ENCODE measurements at places on chromosomes 7 and 10.

GRCh38 chr7:158958618-158959017, 102.3 kb downstream of the DYNC2I1 start:
- no peak for DNase-seq

GRCh38 chr7:24945899-24946298, 34.1 kb downstream of the OSBPL3 start:
- no peak for DNase-seq

DNA sequence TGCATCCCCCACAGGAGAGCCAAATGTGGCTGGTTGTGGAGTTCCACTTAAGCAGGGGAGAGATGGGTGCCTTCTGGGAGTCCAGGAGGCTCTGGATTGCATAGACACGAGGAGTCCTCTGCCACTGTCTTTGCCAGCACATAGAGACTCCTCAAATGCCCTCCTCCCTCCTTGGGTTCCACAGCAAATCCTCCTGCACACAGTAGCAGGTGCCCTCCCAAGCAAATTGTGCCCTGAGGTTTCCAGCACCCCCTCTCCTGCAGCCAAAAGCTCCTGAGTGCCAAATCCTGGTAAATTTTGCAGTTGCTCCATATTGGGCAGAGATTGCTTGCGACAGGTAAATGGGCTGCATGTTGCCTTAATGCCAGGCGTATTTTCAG, 5.8 kb downstream of the EVX1 start:
- DNase-seq, result no peak

- DNase-seq, result no peak
Observed at GRCh38 chr10:44574596-44575480, 189.9 kb upstream of the CXCL12 start.

GRCh38 chr10:114914560-114914959, 23.4 kb upstream of the TRUB1 start:
- DNase-seq, result no peak

DNA sequence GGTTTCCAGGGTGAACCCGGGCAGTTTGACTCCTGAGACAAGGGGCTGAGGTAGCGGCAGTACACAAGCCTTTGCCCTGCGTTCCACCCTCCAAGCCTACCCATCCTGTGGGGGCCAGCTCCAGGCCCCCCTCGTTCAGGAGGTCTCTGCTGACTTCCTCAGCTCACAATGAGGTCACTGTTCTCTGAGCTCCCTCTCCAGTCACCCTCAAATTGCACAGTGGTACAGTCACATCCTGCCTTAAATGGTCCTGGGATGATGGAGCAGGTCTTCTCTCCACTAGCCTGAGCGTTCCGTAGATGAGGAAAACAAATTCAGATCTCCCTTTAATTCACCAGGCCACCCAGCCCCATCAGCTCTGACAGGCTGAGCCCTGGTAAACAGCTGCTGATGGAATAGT, 90.2 kb downstream of the SH3PXD2A start:
- DNase-seq, result no peak

- no peak for DNase-seq
Observed at GRCh38 chr10:122435212-122435827, 19.1 kb upstream of the ARMS2 start.

GRCh38 chr10:65413001-65413400, 1512.8 kb upstream of the LRRTM3 start:
- no peak for DNase-seq

GRCh38 chr10:51875610-51876009, 176.2 kb upstream of the CSTF2T start:
- no peak for DNase-seq

DNA sequence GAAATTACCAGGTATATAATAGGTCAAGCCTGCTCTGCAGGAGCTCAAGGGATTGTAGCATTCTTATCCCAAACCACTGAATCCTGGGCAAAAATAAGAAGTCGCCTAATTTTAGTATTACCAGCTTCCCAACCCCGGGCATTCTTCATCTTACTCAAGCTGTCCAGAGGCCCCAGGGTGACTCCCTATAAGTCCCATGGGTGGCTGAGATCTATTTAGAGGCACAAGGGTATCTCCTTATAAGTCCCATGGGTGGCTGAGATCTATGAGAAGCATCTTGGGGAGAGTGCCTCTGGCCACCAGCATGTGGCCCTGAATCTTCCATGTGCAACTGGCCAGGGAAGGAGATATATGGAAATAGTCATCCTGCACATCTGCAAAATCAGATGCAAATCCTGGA, 38.9 kb downstream of the PRSS2 start:
- no peak for DNase-seq

GRCh38 chr10:31756101-31756728, 172.4 kb downstream of the ARHGAP12 start:
- no peak for DNase-seq

DNA sequence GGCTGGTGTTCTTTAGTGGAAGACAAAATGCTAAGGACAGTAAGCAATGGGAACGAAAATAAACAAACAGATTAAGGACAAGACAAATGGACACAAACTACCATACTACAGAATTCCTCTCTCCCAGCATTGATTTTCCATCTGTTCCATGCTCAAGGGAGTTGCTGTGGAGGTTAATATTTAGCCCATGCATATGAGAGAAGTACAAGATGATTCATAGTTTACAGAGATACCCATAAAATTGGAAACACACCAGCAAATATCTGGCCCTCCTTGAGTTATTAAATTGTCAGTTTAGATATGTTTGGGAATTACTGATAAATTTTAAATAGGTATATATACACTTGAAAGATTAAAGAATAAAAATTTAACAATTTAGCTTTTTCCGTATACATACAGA, 69.8 kb downstream of the GLI3 start:
- DNase-seq, result no peak

DNA sequence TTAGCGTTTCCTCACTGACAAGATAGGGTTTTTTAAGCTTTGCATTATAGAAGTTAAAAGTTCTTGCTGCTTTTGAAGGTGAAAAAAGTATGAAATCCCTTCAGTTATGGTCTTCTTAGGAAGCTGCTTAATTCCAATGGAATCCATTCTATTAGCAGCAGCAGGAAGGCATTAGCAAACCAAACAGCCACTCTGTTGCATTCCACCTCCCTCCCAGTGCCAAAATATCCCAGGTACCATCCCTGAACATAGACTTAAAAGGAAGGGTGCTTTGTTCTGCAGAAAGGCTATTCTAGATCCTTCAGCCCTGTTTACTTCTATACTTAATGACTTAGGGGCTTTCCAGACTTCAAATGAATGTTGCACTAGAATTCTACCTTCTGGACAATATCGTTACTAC, 23.8 kb downstream of the ENO4 start:
- DNase-seq, result no peak

- no peak for DNase-seq
Observed at GRCh38 chr7:151992375-151992774, 33.1 kb upstream of the GALNT11 start.

GRCh38 chr10:6022660-6023059, 39.5 kb downstream of the IL2RA start:
- DNase-seq, result no peak

GRCh38 chr7:23863209-23863787, 153.3 kb downstream of the STK31 start:
- no peak for DNase-seq

- DNase-seq, result no peak
Observed at GRCh38 chr7:117654780-117655179, 175.0 kb downstream of the CFTR start.

DNA sequence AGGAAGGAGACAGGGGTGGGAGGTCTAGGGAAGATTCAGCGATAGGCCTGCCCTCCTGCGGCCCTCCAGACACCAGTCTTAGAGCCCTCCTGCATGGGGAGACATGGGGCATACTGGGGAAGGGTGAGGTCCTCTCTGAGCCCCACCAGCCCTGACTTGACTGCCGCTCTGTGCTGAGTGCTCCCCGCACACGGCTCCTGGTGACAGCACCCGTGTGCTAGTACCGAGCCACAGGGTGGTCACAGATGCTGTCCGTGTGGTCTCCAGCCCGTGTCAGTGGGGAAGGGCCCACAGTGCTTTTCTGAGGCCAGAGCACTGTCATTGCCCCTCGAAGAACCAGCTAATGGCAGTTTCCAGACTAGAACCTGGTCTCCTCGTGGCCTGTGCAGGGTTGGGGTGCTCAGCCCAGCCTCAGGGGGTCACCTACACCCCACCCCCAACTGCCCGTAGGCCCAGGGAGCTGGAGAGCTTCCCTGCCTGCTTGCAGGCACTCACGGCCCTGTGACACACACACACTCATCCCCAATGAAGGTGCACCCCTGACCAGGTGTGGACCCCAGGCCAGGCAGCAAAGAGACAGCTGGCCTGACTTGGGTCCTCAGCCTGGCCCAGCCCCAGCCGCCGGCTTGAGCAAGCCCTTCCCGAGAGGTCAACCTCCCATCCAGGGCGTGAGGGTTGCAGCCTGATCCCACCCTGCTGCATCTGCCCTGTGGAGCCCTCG, 86.0 kb upstream of the RET start:
- DNase-seq, result no peak

GRCh38 chr7:142111499-142111898, at the start of gene MGAM2:
Gene MGAM2, plus strand, starts transcription at chr7:142111718. Its CDS starts 5,156 bp downstream, at chr7:142116874.
- no peak for DNase-seq

- no peak for DNase-seq
Observed at GRCh38 chr7:3157566-3158287, 114.1 kb upstream of the CARD11 start.

DNA sequence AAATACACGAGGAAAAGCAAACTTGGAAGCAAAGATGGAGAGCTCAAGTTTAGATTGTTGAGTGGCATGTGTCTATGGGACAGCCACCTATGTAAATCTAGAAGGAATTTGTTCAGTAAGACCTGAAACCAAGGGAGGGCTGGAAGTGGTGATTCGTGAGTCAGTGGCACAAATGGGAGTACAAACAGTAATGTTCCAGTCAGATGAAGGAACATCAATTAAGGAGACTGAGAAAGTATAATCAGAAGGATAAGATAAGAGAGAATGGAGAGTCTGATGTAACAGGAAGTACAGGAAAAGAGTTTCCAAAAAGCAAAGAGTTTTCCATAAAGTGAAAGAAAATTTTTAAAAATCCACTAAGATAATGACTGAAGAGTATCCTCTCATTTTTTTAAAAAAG, 544.2 kb downstream of the KIF20B start:
- DNase-seq, result no peak

GRCh38 chr7:19098510-19098909, 18.9 kb downstream of the TWIST1 start:
- DNase-seq, result no peak

DNA sequence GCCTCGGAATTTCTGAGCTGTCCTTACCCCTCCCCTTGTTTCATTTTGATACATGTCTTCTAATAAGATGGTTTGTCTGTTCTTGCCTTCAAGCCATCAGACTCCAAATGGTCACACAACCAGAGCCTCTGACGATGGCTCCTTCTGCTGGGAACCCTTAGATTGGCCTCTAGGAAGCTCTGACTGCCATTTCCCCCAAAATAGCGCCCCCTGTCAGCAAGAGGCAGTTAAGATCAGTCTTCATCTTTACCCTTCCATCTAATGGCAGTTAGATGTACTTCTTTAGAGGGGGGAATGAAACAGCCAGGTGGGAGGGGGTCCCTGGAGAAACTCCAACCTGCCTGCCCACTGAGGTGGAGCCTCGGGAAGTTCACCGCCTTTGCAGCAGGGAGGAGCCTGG, 85.8 kb upstream of the GPR22 start:
- no peak for DNase-seq
